NCI-H226 (cell line): ENCODE measurements at places on chromosomes 5 and 9.

- DNase-seq, result peak; percentile 90
These were observed at the start of gene SLU7 for GRCh38 chr5:160418561-160419457. Gene SLU7 (minus strand): TSS chr5:160419081. CDS start chr5:160415294, 3,787 bp downstream.

- DNase-seq, result no peak
These were observed 26.7 kb upstream of the ECM2 start for GRCh38 chr9:92562461-92562967.

GRCh38 chr5:78730300-78731094 is 81.9 kb upstream of the LHFPL2 start:
- no peak for DNase-seq

- peak; percentile 56 for DNase-seq
These were observed 43.2 kb downstream of the SH3RF2 start for GRCh38 chr5:145979270-145980223.

- no peak for DNase-seq
These were observed 203.8 kb upstream of the RAI14 start for GRCh38 chr5:34452170-34452828.

- peak; percentile 15 for DNase-seq
These were observed 964.3 kb upstream of the NUDT12 start for GRCh38 chr5:104526866-104527265.

DNA sequence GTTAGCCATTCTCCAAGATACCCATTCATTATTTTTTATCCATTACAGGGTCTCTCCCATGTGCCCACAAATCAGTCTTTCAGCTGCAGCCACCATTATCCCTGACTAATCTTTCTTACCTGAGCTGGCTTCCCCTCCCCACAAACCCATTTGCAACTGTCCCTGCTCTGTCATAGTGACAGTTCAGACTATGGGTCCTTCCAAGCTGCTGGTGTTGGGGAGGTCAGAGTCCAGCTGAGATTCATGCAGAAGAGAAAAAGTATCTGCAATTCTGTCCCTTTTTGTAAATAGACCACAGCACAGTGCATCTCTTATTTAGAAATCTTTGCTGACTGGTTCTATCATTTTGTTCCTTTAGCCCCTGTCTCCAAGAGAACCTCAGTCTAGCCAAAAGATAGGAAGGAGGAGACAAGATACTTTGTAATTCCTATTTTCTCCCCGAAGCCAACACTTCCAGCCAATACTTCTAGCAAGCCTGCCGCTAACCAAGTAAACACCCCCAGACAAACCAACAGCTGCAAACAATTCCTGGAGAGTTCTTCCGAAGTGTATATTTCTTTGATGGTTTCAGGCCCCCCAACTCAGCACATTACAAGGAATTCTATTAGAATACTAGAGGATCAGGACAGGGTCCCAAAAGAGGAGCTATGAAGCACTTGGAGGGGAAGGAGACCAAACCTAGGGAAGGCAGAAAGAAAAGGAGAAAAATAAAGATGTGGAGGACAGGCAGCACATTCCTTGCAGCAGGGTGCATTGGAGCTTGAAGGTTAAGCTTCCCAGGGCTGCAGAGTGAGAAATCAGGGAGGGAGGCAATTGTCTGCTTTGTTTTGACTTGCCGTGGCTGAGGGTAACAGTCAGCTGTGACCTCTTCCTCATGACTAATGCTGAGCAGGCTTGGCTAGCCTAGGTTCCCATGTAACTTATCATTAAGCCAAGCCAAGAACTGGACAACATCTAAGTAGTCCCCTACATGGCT is 148.5 kb downstream of the SGCD start:
- DNase-seq, result no peak

- DNase-seq, result peak; percentile 63
These were observed 165.9 kb downstream of the DENND1A start for GRCh38 chr9:123763910-123764588.

- no peak for DNase-seq
These were observed 49.9 kb downstream of the SHB start for GRCh38 chr9:38018958-38019602.

GRCh38 chr9:121862371-121863332 is 211.2 kb downstream of the DAB2IP start:
- no peak for DNase-seq

DNA sequence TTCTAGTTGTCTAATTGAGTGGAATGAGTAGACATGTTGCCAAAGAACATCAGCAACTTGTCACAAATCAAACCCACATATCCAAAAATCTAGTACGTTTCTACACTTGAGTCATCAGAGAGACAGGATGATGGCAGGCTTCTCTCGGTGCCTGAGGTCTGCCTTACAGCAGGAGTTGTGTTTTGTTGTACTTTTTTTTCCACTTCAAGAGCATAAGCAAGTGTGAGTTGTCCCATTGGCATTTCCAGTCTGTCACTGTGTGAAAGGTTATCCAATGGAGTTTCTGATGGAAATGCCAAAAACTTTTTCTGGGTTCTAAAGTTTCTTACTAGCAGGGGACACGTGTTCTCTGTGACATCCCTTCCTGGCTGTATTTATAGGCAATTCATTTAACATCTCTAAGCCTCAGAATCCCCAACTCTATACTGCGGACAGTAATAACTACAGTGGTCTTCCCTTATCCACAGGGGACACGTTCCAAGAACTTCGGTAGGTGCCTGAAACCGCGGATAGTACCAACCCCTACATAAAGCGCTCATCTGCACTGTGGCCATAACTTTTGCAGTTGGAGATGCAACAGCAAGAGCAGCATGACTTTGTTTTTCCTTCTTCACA is 246.5 kb downstream of the SYK start:
- DNase-seq, result peak; percentile 33

DNA sequence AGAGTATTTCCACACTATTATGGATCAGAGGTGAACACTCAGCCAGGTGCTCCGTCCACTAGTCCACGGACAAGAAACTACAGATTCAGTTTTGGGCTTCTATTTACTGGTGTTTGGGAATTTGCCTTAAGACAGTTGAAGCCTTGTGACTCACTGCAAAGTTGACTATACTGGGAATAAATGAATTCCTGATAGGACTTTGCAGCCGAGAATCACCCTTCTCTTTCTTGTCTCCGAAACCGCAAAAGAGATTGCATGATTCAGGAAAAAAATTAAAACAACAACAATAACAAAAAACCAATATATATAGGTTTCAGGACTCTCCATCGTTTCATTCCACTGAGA is 716 bp downstream of the TMEM171 start:
- DNase-seq, result no peak

GRCh38 chr5:73946278-73946677 is 320.3 kb downstream of the ARHGEF28 start:
- no peak for DNase-seq

- no peak for DNase-seq
These were observed 50.7 kb downstream of the PRRC1 start for GRCh38 chr5:127568166-127568565.
